Stimulated activated CD8-positive, alpha-beta memory T cell treated with anti-CD3 and anti-CD28 coated beads, Interleukin-15, amount 100 ng/mL, for 24 hours (primary cell): ENCODE measurements at places on chromosomes 13 and 19.

DNA sequence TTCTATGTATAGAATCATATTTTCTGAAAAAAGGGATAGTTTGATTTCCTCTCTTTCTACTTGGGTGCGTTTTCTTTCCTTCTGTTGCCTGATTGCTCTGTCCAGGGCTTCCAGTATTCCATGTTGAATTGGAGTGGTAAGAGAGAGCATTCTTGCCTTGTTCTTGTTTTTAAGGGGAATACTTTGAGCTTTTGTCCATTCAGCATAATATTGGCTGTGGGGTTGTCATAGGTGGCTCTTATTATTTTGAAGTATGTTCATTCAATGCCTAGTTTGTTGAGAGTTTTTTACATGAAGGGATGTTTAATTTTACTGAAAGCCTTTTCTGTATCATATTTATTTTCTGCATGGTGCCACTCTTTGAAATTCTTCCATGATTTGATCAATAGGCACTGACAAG, 173.5 kb upstream of the IRS2 start:
- DNase-seq: no peak

- DNase-seq: no peak
Observed at GRCh38 chr13:32737111-32737571, 150.9 kb downstream of the PDS5B start.

GRCh38 chr19:31135841-31136240, 213.4 kb downstream of the TSHZ3 start:
- DNase-seq: no peak

- no peak for DNase-seq
Observed at GRCh38 chr19:45785097-45785496, 2.8 kb upstream of the DMPK start.

DNA sequence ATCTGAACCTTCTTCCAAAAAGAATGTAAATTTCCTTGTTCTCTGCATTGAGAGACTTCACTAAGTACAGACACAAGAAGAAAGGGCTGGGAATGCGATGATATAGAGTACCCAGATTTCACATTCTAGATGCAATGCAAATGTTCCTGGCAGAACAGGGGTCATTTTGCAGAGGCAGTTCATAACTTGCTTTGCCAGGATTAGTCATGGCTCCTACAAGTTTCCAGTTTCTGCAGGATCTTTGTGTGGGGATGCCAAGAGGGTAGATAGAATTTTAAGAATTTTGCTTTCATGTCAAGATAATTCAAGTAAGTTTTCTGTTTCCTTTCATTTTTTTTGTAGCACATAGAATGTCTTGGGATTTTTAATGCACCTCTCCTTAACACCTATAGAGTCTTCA, 181.2 kb downstream of the FGF9 start:
- DNase-seq: no peak

GRCh38 chr19:48966541-48967345, 1.6 kb downstream of the FTL start:
- no peak for DNase-seq

- DNase-seq: no peak
Observed at GRCh38 chr19:3970313-3970807, 539 bp downstream of the DAPK3 start.

GRCh38 chr13:64688893-64689677, 2541.1 kb downstream of the PCDH9 start:
- DNase-seq: no peak
